ENCODE measurements at places on chromosomes 3 and 15. TPM values are rescaled to one million over a fixed set of nuclear protein-coding genes. Genes with fewer than 3 reads are reported as not detected.
A peak's percentile ranks its signal among the peaks of the same experiment; 100 is the strongest.

DNA sequence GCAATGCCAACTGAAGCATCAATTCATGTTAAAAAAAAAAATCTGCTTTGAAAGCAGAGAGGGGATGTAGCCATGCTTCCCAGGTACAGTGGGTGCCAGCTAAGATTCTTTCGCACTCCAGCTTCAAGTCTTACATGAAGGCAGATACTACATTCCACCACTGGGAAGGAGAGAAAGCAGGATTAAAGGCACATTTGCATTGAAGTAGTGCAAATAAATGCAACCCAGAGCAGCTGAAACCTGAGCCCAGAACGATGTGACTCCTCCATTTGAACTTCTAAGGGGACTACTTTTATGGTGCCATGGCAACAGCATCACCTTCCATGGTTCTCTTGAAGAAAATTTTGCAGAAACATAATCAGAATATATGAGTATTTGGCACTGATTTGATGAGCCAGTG, 19.1 kb upstream of the GJD2 start:
- DNase-seq: no peak

- no peak for DNase-seq
Measured at GRCh38 chr15:55683376-55683775, 59.6 kb downstream of the PRTG start.

GRCh38 chr15:22895465-22896190, 57.2 kb downstream of the NIPA2 start:
- DNase-seq: peak; percentile 98

GRCh38 chr3:159158213-159158612, 356.4 kb downstream of the MFSD1 start:
- DNase-seq: peak; percentile 95

GRCh38 chr3:195916291-195916690, 7.9 kb upstream of the TNK2 start:
- no peak for DNase-seq

Gene NMNAT3
- 4.8 TPM for total RNA-seq

Gene SAXO2
- 3.7 TPM for total RNA-seq

- DNase-seq: no peak
Measured at GRCh38 chr15:88681610-88682221, 42.9 kb downstream of the ISG20 start.

- no peak for DNase-seq
Measured at GRCh38 chr15:60510006-60510405, 31.1 kb upstream of the ICE2 start.

DNA sequence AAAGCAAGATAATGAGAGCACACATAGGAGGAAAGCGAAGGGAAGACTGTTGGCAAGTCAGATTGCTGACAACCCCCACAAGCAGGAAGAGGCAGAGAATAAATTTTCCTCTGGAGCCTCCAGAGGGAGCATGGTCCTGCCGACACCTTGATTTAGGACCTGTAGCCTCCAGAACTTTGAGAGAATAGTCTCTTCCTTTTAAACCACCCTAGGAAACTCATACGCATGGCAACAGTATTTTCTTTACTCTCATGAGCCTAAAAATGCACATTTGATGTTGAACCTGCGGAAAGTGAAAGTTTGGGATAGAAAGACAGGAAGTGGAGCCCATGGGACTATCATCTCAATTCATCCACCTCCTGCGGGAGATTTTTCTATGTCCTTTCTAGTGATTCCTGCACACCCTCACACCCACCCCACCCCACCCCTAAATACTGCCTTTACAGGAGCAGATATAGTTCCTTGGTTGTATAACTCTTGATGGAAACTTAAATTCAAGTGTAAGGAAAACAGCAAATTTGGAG, 116.7 kb upstream of the LPP start:
- peak; percentile 65 for DNase-seq

DNA sequence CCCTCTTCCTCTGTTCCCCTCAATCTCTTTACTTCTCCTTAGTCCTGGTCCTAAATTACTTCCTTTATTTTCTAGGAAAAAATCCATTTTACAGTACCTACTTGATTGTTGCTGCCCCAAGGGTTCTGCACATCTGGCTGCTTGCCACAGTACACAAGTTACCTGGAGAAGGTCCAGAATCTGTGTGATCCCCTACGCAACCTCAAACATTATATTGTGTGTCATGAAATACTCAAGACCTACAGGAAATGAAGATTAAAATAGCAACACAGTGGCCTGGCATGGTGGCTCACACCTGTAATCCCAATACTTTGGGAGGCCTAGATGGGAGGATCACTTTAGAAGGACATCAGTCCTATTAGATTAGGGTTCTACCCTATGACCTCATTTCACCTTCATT, 48.7 kb downstream of the PRKAR2A start:
- DNase-seq: peak; percentile 90

DNA sequence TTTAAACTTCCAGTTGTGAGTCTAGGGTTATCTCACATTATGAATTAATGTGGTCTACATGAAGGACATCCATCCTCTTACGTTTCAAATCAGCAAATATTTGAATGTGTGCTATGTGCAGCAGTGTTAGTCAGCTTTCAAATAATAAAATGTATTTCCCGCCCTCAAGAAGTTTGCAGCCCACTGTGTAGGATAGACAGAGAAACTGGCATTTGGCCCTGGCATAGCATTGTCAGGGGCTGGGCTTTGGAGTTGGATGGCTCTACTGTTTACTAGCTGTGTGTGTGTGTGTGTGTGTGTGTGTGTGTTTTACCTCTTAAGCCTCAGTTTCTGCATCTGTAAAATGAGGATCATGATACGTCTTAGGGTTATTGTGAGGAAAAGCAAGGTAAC, 400.5 kb upstream of the C2CD4B start:
- DNase-seq: peak; percentile 46

All from PC-3 (cell line).